CD4-positive, alpha-beta T cell treated with Interleukin-12 subunit alpha and Interleukin-12 subunit beta, for 1 hour (primary cell): ENCODE measurements at places on chromosomes 13 and 19.

DNA sequence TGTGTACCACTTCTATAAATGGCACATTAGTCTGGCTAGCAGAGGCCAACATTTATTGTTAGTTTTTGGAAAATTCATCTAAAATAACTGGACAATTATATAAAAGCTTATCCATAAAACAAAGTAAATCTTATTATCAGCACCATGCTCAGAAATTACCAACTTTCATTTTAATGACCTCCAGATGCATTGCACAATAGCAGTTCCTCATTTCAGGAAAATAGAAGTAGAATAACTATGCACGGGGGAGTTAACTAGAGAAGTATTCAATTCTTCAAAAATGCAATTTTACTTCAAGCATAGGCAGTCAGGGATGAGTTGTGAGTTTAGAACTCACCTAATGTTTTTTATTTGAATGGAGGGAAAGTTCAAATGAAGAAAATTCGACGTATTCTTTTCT, 1023.5 kb downstream of the PCDH17 start:
- no peak for DNase-seq

- DNase-seq = no peak
Measured at GRCh38 chr19:10191347-10191746, 3.4 kb downstream of the DNMT1 start.

DNA sequence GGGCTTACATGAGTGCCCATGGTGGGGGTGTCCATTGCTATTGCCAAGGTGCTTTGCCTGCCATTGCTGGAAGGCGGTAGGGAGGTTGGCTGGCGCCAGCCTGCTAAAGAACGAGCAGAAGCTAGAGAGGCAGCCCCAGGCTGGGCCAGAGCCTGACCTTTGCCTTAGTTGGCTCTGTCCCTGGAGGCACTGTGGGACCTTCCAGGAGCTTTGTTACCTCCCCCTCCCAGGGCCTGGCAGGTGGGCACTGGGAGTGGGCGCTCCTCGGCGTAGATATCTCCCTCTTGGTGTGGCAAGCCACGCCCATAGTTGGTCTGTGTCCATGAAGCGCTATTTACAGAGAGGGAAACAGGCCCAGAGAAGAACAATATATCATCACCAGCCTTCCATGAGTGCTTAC, 2.3 kb upstream of the SLC25A42 start:
- no peak for DNase-seq

DNA sequence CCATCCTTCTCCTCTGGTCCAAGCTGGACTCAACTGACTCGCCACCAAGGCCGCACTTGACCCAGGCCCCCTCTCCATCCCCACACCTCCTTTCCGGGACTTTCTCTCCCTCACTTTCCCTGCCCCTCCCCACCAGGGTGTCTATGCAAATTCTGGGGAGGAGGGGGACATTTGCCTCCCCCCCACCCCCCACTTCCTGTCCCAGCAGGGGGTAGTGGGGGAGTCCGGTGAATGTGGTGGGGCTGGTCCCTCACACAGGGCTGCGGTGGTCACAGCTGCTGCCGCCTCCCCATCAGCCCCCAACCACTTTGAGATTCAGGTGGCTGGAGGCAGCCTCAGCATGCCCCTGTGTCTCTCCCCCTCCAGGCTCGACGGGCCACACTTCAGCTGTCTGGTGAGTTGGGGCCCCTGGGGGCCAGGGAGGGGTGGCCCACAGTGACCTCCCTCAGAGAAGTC, 870 bp downstream of the SPIB start:
- no peak for DNase-seq

GRCh38 chr13:80359778-80360452, 19.0 kb upstream of the SPRY2 start:
- DNase-seq = no peak

GRCh38 chr19:55014714-55015113, 23.4 kb downstream of the GP6 start:
- peak; percentile 8 for DNase-seq

- DNase-seq = no peak
Measured at GRCh38 chr13:41611385-41611784, 154.0 kb downstream of the RGCC start.

- no peak for DNase-seq
Measured at GRCh38 chr13:106445996-106446395, 89.5 kb downstream of the EFNB2 start.

DNA sequence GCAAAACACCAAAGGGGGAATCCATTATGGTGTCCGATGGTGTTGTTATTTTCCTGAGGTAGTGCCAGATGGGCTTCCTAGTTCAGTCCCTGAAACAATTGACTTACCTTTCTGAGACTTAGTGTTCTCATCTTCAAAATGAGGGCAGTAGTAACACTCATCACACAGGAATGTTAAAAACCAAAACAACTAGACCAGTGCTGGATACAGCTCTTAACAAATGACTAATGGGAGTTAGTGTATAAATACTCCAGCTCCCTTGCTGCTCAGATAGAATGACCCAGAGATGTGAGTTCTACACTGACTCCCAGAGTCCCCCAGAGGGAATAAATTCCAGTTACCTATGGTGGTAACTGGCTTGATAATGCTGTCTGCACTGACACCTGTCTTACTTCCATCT, 49.9 kb downstream of the MBD3L2B start:
- no peak for DNase-seq

DNA sequence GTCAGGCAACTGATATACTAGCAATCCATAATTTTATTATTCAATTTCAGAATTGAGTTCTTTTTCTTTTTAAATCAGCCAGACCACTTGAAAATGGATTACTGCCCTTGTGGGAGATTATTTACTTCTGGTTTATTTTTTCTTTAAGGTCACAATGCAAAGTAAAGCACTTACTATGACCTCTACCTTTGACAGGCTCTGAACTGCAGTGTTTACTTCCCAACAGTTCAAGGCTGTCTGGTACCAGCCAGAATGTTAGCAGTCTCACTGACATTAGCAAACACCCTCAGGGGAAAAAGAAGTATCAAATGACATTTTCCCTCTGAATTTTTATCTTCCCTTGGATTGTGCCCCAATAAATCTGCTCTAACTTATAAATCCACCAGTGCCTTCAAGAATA, 57.5 kb downstream of the RAP2A start:
- DNase-seq = no peak

DNA sequence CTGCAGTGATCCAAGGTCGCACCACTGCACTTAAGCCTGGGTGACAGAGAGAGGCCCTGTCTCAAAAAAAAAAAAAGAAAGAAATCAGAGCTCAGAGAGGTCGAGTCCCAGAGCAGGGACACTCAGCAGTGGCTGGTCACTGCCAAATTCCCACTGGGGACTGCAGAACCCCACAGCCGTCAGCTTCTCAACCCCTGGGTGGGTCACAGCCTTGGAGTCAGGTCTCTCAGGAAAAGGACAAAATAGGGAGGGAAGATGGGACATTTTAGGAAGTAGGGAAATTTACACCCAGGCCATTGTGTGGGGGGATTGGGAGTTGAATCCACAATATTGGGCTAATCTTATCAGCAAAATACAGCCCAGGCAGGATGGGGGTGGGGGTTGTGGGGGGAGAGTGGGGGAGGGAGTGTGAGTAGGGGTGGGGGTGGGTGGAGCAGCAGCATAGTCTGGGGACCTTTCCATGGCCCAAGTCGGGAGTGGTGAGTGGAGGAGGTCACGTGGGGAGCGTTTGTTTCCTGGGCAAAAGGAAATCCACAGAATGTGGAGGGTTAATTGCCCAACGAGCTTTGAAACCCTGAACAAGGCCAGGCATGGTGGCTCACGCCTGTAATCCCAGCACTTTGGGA, 5.0 kb upstream of the CCDC194 start:
- DNase-seq = no peak

DNA sequence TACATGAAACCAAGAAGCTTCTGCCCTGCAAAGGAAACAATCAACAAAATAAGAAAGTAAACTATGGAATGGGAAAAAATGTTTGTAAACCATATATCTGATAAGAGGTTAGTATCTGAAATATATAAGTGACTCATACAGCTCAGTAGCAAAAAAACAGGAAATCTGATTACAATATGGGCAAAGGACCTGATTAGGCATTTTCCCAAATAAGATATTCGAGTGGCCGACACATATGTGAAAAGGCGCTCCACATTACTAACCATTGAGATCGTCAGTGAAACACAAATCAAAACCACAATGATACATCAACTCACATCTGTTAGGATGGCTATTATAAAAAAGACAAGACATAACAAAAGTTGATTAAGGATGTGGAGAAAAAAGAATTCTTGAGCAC, 2818.6 kb upstream of the PCDH20 start:
- DNase-seq = no peak
